ENCODE measurements at places on chromosomes 16 and 17.

GRCh38 chr17:66403846-66404556 lies 101.6 kb downstream of the PRKCA start:
- DNase-seq = no peak

DNA sequence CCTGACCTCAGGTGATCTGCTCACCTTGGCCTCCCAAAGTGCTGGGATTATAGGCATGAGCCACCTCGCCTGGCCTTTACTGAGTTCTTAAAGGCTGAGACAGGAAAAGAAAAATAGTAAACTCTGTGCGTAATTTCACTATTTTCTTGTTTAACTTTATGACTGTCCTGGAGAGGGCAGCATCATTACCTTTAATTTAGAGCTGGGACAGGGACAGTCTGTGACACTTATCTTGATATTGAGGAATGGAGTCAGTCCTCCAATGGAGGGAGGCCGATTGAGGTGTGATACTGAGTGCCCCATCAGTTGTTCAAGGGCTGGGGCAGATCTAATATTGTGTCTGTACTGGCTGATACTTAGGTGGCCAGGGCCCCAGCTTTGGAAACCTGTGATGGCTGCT lies 21.5 kb upstream of the SPN start:
- DNase-seq = no peak

DNA sequence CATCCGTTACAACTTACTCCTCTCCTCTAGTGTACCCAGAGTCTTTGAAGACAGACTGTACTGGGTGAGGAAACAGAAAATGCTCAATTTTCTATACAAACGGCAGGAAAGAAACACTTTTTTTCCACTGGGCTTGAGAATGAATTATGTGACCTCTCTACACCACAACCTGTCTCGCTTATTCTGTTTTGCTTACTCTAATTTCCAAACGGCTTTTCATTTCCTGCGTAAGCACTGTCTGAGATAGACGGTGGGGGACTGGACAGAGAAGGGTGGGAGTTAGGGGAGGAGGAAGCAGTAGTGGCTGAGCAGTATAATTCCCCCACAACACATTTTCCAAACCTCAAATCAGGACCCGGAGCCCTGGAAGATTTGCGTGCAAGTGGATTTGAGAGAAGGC lies 191.4 kb upstream of the SDK2 start:
- no peak for DNase-seq

DNA sequence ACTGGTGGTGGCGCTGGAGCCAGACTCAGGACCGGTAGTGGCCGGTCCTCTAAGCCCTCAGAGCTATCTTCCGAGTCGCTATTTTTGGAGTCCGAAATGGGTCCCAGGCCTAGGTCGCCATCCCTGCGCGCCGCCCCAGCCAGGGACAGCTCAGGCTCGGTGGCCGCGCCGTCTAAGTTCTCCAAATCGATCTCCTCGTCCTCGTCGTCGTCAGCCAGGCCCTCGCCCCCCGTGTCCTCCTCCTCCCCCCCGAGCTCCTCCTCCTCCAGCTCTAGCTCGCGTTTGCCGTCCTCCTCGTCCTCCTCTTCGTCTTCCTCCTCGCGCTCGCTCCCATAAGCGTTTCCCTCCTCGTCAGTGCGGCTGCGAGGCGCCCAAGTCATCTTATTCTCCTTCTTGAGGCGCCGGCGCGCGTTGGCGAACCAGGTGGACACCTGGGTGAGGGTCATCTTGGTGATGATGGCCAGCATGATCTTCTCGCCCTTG lies 1.6 kb downstream of the IRX3 start:
- no peak for DNase-seq

- DNase-seq = no peak
Observed at GRCh38 chr16:66610111-66610820, 5.8 kb downstream of the CMTM3 start.

- no peak for DNase-seq
Observed at GRCh38 chr16:35186045-35186759, 1726.8 kb downstream of the TP53TG3F start.

GRCh38 chr17:49987290-49987585 lies 7.8 kb downstream of the DLX3 start:
- no peak for DNase-seq

GRCh38 chr17:41322094-41322902 lies 6.8 kb upstream of the KRTAP17-1 start:
- peak; percentile 8 for DNase-seq

DNA sequence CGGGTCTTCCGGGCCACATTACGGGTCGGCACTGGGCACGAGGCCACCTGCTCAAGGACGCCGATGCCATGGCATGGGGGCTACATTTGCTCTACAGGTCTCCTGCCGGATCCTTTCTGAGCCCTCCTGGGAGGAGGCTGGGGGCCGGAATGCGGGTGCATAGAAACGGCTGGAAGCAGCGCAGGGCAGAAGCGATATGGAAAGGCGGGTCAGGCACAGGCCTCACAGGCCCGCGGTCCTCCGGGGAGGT lies 28.4 kb downstream of the AXIN1 start:
- no peak for DNase-seq

DNA sequence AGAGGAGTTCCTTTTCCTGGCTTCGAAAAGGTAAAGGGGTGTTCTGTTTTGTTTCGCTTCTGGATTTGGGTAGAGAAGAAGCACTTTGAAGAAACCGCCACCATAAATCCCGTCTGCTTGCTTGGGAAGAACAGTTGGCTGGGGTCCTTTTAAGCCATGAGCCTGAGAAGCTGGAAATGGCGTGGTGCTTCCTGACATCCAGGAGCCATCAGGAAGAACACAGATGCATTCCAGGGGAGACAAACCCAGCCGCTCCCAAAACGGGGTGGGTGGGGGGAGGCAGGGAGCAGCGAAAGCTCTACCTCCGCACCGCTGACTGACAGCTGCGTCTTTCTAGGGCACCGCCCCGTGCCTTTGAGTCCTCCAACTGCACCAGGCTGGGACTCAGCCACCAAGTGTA lies 91.6 kb downstream of the ZDHHC7 start:
- no peak for DNase-seq

DNA sequence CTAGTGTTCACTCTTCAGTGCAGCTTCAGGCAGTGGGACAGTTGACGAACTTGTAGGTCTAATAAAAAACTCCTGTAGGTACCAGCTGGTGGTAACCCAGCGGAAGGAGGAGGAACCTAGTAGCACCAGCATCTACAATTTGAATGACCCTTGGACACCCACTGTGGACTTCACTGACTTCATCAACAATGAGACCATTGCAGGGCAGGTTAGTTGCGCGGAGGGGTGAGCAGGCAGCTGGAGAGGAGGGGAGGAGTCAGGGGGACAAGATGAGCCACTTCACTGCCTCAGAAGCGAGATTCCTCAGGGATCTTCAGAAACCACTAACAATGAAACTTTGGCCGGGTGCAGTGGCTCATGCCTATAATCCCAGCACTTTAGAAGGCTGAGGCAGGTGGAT lies 22.3 kb downstream of the AOC3 start:
- DNase-seq = no peak

- no peak for DNase-seq
Observed at GRCh38 chr17:77002103-77003045, 134.2 kb downstream of the MGAT5B start.

GRCh38 chr17:28728364-28729200 lies at the start of gene NEK8:
Gene NEK8 (plus strand): TSS chr17:28728788. CDS start chr17:28728814, 26 bp downstream.
- DNase-seq = peak; percentile 85

- no peak for DNase-seq
Observed at GRCh38 chr17:2903193-2903974, 107.1 kb downstream of the RAP1GAP2 start.

DNA sequence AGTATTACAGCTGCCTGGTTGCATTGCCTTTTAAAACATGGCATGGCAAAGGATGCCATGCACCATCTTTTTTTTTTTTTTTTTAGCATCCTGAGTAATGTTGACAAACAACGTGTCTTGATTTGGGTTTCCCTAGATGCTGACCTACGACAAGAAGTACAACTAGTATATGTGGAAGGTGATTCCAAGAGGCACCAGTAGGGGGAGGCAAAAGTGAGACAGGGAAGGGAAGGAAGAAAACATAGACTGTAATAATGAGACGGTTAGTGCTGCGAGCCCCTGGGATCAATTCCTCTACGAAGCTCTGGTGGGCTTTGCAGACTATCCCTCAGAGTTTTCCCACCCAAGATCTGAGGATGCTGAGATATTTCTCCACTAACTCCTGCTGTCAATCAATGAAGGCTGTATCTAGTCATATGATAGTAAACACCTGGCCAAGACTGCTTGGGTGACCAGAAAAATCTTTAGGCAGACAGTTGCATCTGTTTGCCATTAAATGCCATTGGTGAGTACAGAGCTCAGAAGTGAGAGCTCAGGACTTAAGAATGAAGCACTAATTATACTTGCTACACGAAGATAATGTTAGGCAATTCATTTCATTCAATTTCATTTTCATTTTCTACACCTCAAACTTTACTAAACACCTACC lies 458.6 kb upstream of the GOT2 start:
- no peak for DNase-seq

- DNase-seq = no peak
Observed at GRCh38 chr16:82031116-82032084, 3.7 kb upstream of the HSD17B2 start.

GRCh38 chr17:58219789-58220183 lies 731 bp upstream of the MKS1 start:
- DNase-seq = no peak

DNA sequence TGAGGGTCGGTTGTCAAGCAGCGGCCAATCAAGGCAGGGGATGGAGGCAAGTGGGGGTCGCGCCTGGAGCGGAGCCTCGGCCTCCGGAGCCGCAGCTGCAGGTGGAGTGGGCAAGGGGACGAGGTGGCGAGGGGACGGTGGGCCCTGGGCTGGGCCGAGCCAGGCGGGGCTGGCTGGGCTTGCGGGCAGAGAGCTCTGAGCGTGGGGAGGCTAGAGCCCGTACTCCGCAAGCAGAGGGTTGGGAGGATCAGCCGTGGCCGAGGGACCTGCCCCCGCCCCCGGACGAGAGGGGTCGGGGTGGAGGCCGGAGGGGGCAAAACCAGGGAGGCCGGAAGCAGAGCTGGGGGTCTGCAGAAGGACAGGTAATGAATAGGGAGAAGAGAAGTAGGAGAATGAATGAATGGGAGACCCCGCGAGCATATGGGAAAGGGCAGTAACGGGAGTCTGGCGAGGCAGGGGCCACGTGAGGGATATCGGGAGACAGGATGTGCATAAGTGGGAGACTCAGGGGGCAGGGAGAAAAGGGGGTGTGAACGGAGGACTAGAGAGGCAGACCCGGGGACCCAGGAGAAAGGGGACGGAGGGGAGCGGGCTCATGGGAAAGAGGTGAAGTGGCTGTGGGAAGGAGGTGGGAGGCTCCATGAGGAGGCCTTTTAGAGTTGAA lies at the start of gene KATNB1:
Gene KATNB1 (plus strand): TSS at position 16 of the 664 bp plus-strand sequence. CDS start 1,474 bp downstream, outside the sequence.
- DNase-seq = no peak

- DNase-seq = no peak
Observed at GRCh38 chr16:53556521-53556920, 53.5 kb upstream of the AKTIP start.

DNA sequence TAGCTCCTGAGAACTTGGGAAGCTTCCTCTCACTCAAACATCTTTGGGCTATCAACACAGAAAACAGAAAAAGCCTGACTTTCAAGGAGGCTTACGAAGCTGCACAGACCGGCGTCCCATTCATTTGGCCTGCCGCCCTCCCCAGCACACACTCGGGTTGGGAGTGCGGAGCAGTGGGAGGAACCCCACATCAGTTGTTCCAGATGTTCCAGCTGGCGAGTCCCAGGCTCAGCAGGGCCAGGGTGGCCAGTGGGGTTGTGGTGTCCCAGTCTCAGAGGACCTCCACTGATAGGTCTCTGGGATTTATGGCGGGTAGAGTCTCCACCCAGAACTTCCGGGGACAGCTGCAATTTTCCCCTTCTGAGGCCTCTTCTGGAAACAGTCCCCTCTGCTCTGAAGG lies 43.1 kb upstream of the DLX4 start:
- DNase-seq = no peak

DNA sequence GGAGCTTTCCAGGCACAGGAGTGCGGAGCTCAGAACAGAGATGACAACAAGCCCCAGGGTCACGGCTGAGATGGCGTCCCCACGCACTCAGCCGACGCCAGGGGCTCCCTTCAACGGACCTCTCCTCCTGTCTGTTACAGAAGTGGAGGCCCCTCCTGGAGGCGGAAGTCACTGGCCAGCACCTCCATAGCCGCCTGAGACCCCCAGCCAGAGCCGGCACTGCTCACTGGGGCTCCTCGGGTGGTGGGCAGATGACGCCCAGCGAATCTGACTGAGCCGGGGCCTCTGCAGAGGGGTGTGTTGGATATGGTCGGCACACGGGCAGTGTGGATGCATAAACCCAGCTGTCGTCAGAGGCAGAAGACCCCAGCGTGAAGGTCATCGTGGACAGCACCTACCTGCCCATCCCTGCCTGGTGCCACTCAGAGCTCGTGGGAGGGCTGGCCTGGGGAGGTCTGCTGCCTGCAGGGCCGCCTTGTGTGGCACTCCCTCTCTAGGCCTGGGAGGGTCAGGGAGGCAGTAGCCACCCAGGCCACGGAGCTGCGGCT lies 20.0 kb downstream of the NDUFAF8 start:
- no peak for DNase-seq

DNA sequence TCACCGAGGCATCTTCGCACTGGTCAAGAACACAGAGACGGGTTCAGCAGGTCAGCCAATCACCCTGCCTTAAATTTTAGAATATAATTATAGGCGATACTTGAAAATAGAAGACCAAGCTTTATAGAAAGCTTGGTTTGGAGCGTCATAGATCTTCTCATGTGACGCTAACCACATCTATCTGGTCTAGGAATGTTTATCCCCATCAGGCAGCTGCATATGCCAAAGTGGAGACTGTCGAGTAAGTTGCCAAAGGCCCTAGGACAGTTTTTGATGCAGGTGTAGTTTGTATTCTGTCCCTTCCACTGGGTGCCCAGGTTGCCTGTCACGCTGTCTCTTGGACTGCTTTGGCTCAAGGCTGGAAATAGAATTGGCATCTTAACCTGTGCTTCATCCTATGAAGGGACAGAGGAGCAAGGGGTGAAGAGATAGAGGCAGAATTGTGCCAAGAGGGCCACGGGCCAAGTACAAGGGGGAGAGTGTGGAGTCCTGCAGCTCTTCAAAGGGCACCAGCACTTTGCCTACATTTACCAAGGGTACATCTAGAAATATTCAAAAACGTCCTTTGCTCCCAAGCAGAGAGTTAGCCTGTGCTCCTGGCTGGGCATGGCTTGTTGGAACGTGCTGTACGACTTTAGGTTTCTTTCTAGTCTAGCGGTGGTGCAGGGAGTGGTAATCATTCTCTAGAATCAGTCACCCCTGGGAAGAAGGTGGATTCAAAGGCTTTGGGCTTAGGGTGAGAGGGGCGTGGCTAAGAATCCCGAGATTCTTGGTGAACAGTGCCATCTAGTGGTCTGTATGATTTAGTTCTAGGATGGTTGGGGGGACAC lies 5.3 kb upstream of the WIPI1 start:
- DNase-seq = peak; percentile 73

Measured in NCI-H1048 (cell line).